ENCODE measurements at places on chromosomes 2 and 18. TPM values are rescaled to one million over a fixed set of nuclear protein-coding genes. Genes with fewer than 3 reads are reported as not detected.

Gene CNGA3
- total RNA-seq, result 6.3 TPM

Gene EIF2B4
- total RNA-seq, result 20.7 TPM

Gene NT5C1B
- total RNA-seq, result not detected

Gene PLEK
- total RNA-seq, result 0.94 TPM

Gene LDAH
- total RNA-seq, result 23.5 TPM

Gene CCDC141
- total RNA-seq, result 3.4 TPM

Gene SOWAHC
- total RNA-seq, result 34.1 TPM

Gene ADAM23
- total RNA-seq, result 37.2 TPM

Gene CNTNAP5
- total RNA-seq, result 65.1 TPM

All from parietal lobe (tissue), 2 donors.